Fibroblast of skin of back (primary cell): ENCODE measurements at places on chromosomes 2 and 18.
A peak's percentile ranks its signal among the peaks of the same experiment; 100 is the strongest.

- DNase-seq: no peak
Measured at GRCh38 chr2:119276864-119277263, 53.2 kb downstream of the STEAP3 start.

- no peak for DNase-seq
Measured at GRCh38 chr18:77248873-77249568, 627 bp upstream of the GALR1 start.

- no peak for DNase-seq
Measured at GRCh38 chr18:29248805-29249204, 1071.9 kb upstream of the CDH2 start.

GRCh38 chr2:159933040-159933726, 129.2 kb downstream of the PLA2R1 start:
- DNase-seq: no peak

GRCh38 chr18:46461993-46462392, 195.0 kb downstream of the LOXHD1 start:
- DNase-seq: no peak

GRCh38 chr2:143078104-143078503, 51.1 kb upstream of the ARHGAP15 start:
- DNase-seq: no peak

GRCh38 chr2:20184067-20184938, 40.6 kb downstream of the SDC1 start:
- DNase-seq: peak; percentile 75

DNA sequence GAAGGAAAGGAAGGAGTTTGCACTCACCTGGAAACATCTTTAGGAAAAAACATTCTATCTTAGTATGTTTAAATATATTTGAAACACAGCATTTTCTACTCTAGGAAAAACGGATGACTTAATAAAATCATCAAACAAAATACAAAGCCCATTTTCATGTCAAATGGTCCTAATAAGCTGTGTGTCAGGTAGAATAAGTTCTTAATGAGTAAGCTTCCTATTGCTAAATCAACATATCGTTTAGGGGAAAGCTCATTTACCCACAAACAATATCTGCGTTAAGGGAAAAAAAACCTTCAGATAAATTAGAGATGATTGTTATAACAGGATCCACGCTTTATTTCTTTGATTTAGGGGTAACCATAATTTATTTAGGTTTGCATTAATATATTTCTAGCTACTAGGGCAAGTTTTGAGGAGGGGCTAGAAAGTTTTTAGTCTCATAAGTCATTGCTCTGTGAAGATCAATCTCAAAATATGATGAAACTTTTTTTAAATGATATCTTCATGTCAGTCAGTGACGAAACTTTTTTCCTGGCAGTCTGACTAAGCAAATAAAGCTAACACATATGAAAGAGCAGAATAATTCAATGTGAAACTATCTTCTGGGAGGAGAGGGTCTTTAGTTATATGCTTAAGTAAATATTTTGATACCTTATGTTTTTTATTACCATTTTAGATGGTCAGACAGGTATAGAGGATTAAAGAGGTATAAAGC, 147.1 kb downstream of the WDSUB1 start:
- DNase-seq: peak; percentile 31

GRCh38 chr2:17584689-17585088, 44.2 kb downstream of the VSNL1 start:
- DNase-seq: no peak

- no peak for DNase-seq
Measured at GRCh38 chr2:15269043-15269442, 292.1 kb downstream of the NBAS start.

DNA sequence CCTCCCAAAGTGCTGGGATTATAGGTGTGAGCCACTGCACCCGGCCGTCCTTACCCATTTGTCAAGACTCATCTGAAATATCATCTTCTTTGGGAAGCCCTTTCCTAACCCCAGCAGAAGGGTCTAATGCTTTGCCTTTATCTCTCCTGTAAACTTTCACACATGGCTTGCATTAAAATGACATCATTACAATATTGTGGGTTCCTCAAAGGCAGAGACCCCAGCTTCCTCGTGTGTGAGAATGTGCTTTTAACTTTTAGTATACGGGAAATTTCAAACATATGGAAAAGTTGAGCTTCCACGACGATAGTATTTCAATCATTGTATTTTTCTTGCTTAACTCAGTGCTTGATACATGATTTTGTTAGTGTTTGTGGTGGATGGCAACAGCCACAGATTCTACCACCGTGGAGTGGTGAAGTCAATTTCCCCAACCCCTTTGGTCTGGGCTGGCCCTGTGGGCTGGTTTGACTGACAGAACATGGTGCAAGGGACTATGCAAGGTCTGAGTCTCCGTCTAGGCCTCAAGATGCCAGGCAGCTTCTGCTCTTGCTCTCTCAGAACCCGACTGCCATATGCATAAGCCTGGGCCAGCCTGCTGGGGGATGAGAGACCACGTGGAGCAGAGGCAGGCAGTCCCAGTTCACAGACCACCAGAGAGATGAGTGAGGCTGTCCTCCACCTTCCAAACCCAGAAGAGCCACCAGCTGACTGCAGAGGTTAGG, 39.9 kb downstream of the NGEF start:
- DNase-seq: no peak

GRCh38 chr18:63591725-63592124, 4.6 kb downstream of the SERPINB13 start:
- DNase-seq: peak; percentile 4

GRCh38 chr2:11697103-11697871, 27.3 kb upstream of the NTSR2 start:
- peak; percentile 77 for DNase-seq

GRCh38 chr2:8329660-8330622, 351.9 kb upstream of the ID2 start:
- DNase-seq: no peak

GRCh38 chr2:84425310-84425709, 33.8 kb downstream of the SUCLG1 start:
- DNase-seq: no peak

GRCh38 chr2:111703759-111704158, 180.2 kb downstream of the ANAPC1 start:
- DNase-seq: no peak

GRCh38 chr2:11155381-11156035, at the start of gene SLC66A3:
TSS of gene SLC66A3 (plus strand) at chr2:11155467. CDS start at chr2:11155547, 80 bp downstream.
- peak; percentile 85 for DNase-seq

DNA sequence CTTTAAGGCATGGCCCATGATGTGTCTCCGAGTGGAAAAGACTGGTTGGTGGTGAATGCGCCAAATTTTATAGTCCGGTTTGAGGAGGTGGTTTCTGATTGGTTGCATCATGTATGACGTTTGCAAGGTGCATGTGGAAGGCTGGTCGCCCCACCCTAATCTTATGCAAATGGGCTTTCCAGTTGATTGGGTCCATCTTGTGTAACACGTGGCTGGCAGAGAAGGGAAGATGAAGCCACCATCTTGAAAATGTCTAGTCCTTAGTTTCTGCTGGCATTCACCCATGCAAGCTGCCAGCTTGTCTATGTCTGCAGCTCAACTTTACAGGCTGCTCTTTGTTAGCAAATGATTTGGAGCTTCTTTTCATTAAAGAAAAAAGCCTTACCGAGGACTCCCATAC, 132.2 kb downstream of the PIK3C3 start:
- no peak for DNase-seq

DNA sequence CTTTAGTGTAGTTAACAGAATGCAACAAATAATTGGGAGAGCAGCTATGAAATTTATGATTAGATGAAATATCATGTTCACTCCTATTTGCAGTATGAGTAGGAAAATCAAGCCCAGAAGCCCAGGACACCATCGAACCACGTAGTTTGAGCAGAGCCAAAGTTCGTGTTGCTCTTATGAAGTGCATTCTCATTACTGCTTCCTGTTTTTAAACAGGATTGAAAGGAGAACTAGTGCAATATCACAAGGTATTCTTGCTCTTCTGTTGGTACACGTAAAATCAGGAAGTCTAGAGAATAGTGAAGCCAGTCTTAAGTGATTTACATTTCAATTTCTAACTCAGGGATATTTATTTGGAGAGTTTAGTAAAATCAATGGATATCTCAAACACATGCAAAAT, 21.1 kb downstream of the ARHGAP15 start:
- no peak for DNase-seq

GRCh38 chr18:59672235-59672711, 24.9 kb downstream of the CCBE1 start:
- DNase-seq: no peak

- peak; percentile 100 for DNase-seq
Measured at GRCh38 chr2:12884713-12885282, 168.1 kb downstream of the TRIB2 start.

DNA sequence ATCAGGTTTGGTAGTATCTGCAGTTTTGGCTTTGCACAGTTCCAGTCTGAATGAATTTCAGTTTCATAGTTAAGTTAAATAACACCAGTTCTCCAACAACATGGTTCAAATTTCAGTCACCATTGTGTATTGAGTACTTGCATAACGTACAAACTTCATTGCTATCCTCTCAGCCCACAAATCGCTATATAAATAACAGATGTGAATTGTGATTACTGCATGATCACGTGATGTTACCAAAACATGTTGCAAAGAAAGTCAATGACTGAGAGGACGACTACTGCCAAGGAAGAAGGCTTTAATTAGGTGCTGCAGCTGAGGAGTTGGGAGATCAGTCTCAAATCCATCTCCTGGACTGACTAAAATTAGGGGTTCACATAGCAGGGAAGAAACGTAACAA, 48.2 kb downstream of the COL4A4 start:
- DNase-seq: peak; percentile 4

- DNase-seq: no peak
Measured at GRCh38 chr18:275486-275885, 7.6 kb upstream of the THOC1 start.

DNA sequence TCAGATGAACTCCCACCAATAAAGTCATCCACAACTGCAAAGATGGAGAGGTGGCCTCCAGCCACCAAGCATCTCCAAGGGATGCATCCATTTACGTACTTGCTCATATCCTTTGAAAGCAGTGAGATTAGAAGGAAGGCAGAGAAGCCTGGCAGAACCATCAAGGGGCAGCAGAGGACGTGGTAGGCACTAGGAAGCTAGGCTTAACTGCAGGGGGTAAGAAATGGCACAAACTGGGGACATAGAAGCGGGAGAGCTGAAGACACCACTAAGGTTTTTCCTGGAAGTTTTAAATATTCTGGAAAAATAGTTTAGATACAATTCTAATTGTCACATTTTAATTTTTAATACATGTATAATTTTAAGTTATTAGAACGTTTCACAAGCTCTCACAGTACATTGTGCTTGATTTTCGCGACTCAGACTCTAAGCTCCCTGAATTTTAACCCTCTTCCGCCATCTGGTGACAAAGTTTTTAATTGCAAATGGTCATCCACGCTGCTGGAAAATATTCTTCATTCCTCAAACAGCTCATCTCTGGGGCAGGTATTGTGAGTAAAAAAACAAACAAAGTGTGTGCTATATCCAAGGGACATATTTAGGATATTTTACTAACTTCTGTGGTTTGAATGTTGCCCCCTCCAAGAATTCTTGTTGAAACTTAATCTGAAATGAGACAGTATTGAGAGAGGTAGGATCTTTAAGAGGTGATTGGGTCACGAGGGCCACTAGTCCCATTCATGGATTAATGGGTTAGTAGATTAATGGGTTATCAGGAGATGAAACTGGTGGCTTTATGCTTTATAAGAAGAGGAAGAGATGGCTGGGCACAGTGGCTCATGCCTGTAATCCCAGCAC, 1.6 kb upstream of the PSTPIP2 start:
- peak; percentile 76 for DNase-seq

DNA sequence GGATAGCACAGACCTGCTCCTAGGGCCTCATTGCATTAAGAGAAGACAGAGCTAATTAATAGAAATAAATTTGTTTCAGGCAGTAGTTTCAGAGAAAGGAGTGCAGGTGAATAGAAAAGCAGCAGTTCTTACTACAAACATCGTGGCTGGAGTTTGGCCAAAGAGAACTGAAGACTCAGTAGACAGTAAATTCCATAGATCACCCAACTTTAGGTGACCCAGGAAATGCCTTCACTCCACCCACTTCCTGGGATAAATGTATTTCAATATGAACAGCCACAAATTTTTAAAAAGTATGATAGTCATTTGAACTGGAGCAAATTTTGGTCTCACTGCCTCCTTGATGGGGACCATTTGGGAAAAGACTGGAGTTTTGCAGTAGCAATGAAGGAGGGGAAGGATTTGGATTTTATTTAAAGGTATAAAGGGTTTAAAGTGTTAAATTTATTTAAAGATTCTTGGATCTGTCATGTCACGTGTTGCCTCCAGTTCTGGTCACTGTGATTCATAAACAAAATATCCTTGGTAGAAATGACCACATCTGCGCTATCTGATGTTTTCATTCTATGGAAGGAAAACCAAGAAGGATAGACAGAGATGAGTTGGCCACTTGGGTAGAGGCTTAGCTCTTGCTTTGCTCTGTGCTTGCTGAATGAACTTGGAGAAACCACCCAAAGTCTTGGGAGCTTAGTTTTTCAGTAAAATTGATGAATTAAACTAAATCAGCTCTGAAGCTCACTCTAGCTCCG, 390.2 kb downstream of the THSD7B start:
- DNase-seq: peak; percentile 88

GRCh38 chr2:11073776-11074175, 81.5 kb upstream of the SLC66A3 start:
- peak; percentile 57 for DNase-seq

- no peak for DNase-seq
Measured at GRCh38 chr2:133968446-133968845, 285.4 kb upstream of the MGAT5 start.

DNA sequence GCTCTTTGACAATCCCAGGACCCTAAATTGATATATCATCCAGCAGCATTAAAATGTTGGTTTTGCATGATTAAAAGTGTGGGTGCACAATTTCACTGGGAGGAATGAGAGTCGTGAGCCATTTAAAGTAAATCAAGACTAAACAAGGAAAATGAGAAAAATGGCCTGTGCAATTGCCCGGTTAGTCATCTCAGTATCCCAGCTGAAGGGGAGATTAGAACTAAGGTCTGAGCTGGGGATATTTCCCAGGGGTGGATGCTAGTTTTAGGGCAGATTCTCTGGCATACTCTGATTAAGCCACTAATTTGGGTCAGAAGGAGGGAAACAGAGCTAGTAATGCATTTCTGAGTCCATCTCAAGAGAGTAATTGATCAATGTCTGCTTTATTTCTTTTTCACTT, 177.2 kb downstream of the EN1 start:
- DNase-seq: peak; percentile 34

DNA sequence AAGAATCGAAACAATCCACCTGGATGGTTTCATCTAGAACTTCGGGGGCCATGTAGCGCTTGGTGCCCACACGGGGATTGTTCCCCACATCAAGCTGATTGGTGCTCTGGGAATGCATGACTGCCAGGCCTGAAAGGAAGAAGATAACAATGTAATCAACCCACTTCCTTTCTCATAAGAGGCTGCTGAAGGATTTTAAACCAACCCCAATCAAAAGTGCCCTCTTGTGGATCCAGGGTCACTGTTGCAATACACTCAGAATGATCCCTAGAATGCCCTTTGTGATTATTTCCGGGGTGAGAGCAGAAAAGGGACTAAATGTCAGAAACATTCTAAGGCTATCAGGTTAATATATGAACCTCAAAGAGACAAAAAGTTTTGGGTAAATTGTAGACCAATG, 115.2 kb downstream of the ACVR1 start:
- DNase-seq: no peak

- DNase-seq: no peak
Measured at GRCh38 chr2:208297961-208298360, 31.9 kb downstream of the PIKFYVE start.
